ENCODE measurements at places on chromosomes 3 and 15.

GRCh38 chr3:169992781-169993180, 26.2 kb downstream of the SEC62 start:
- DNase-seq = no peak

- DNase-seq = no peak
Observed at GRCh38 chr15:67067930-67068551, 2.6 kb downstream of the SMAD3 start.

DNA sequence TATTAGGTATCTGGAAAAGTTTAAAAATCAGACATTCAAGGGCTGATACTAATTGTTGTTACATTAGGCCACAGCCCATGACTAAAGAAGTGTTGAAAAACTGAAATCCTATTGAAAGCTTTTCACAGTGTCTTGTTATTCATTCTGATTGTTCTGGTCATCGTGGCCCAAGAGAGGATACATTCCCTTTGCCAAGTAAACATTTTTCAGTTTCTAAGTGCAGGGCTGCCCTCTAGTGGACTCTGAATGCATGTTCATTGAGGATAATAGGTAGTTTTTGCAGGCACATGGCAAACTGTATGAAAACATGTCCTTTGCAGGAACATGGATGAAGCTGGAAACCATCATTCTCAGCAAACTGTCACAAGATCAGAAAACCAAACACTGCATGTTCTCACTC, 181.1 kb downstream of the MYRIP start:
- no peak for DNase-seq

DNA sequence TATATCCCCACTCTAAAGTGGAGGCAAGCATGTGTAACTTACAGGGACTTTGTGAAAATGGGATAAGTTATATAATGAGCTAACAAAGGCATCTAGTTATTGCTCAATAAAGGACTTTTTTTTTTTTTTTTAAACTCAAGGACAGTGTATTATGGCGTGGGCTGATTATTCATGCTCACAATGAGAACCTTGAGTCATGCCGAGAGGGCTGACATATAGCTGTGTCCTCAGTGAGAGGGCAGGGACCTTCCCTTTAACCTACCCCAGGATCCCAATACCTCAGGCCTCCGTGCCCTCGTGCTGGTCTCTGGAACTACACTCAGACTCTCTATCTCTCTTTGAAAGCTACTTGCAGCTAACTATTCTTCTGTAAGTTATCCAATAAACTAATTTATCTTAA, 319.9 kb upstream of the ICE2 start:
- no peak for DNase-seq

DNA sequence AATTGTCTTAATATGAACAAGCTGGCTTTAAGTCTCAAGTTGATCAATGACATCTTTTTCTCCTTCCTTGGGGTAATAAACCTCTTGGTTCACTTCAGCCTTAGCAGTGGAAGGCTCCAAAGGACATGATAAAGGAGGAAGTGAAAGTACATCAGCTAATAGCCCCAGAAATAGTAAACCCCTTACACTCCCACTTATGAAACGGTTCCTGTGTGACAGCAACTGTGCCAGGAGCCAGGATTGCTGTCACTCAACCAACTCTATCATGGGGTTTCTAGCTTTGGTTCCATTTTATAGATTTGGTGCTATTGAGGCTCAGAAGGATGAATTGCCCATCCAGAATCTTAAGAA, 216.7 kb downstream of the ABHD5 start:
- no peak for DNase-seq

- no peak for DNase-seq
Observed at GRCh38 chr3:100053951-100054620, 60.2 kb downstream of the FILIP1L start.

- no peak for DNase-seq
Observed at GRCh38 chr3:138412821-138413551, 21.4 kb upstream of the ESYT3 start.

DNA sequence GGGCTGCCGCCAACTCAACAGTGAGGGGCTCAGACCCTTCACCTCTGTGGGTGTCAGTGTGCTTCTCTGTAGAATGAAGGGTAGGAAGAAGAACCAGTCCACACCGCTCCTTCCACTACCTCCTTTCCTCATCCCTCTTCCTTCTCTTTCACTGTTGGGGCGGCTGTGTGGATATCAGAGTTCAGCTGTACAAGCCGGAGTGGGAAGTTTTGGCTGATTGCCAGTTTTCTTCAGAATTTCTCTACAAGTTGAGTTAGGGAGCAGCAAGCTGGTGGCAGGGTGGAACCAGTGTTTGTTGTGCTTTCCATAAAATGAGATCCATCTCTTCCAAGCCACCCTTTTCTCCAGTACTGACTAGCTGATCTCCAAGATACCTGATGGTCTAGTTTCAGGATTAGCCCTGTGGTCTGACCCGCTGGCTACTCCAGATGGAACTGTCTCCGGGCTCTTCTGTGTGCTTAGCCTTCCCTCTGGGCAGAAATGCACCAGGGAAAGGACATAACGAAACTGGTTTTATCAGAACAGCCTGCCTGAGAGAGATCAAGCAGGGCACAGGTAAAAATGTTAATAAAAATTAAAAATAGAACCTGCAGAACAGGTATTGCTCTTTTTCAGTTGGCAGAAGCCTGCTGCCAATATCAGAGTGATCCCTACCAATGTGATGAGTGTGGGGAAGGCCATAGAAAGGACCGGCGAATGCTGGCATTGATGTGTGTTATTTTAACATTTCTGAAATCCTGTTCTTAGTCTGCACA, 169.9 kb upstream of the TSC22D2 start:
- DNase-seq = no peak

DNA sequence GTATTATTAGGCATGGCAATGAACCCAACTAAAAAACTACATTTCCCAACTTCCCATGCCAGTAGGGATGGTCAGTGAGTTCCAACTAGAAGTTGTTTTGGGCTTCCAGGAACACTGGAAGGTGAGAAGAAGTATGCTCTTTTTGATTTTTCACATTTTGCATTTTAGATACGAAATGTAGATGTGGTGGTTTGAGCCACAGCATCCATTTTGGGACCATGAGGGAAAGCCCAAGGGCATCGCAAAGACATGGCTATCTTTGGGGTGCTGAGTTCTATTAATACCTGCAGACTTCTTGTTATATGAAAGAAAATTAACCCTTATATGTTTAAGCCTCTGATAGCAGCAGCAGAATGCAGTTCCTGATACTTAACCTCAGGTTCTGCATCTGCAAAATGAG, 62.9 kb downstream of the PTPRG start:
- DNase-seq = no peak

- no peak for DNase-seq
Observed at GRCh38 chr15:91925794-91926193, 72.3 kb downstream of the SLCO3A1 start.

- no peak for DNase-seq
Observed at GRCh38 chr3:122921791-122922651, 105.5 kb downstream of the SEMA5B start.

DNA sequence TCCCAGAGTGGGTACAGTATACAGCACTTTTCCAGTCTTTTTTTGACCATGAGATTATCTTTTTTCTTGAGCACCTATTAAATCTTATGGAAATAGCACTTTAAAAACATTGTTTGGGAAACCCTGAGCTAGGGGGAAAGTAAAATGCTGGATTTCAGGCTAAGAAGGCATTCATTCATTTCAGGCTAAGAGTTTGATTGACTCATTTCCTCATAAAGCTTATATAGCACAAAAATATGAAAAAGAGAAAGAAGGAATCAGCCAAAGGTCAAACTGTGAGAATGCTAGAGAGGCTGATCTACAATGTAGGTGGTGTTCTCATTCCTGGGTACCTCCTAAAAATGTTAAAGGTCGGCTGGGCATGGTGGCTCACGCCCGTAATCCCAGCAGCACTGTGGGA, 10.5 kb downstream of the TTC23 start:
- no peak for DNase-seq

GRCh38 chr15:59797756-59798604, 108.9 kb upstream of the BNIP2 start:
- DNase-seq = no peak

- DNase-seq = no peak
Observed at GRCh38 chr15:95996494-95996893, 334.0 kb upstream of the NR2F2 start.

GRCh38 chr3:42079701-42080452, 11.3 kb upstream of the TRAK1 start:
- no peak for DNase-seq

- DNase-seq = no peak
Observed at GRCh38 chr3:139044366-139045210, at the start of gene PRR23C. TSS of gene PRR23C (minus strand) at chr3:139044892. CDS start at chr3:139044620, 272 bp downstream.

GRCh38 chr15:71515375-71516186, 294.8 kb upstream of the NR2E3 start:
- DNase-seq = no peak

DNA sequence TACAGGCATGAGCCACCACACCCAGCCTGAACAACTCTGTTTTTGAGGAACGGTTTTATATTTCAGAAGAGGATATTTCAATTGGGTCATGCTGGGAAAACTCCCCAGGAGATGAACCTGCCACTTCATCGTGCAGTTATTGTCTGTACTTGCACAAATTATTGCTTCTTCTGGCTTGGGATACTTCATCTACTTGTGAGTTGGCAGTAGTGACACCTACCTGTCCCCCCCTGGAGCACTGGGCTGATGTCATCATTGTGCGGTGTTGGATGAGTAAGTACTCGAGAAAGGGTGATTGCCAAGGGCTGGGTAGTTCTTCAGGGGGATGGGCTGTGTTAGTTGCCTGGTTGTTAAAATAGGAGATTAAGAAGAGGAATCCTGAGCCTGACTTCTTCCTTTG, 85.1 kb upstream of the SAMMSON start:
- no peak for DNase-seq

GRCh38 chr15:66901336-66902100, 163.9 kb upstream of the SMAD3 start:
- no peak for DNase-seq

GRCh38 chr3:194132465-194133286, 3.3 kb upstream of the HES1 start:
- no peak for DNase-seq

DNA sequence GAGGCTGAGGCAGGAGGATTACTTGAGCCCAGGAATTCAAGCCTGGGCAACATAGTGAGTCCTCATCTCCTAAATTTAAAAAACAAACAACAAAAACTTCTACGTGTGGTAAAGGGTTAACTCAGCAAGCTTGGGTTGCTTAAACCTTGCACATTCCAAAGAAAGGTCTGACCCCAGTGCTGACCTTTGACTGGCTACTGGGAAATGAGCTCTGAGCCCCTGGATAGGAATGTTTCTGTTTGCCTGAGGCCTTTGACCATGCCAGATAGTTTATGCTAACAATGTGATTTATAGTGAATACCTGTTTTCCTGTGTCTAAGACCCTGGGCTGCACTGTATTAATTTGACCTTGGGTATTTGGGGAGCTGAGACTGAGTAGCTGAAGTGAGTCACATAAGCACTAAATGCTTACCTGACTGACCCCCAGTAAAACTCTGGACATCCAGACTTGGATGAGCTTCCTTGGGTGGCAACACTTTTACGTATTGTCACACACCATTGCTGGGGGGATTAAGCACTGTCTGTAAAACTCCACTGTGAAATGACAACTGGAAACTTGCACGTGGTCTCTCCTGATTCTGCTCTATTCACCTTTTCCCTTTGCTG, 20.7 kb downstream of the TCAIM start:
- no peak for DNase-seq

- DNase-seq = no peak
Observed at GRCh38 chr3:10365791-10366190, 44.9 kb upstream of the SEC13 start.

GRCh38 chr3:10338591-10339353, 17.9 kb upstream of the SEC13 start:
- no peak for DNase-seq
